Esophagus muscularis mucosa (tissue), 4 donors: ENCODE measurements at places on chromosomes 7 and 10. TPM values are rescaled to one million over a fixed set of nuclear protein-coding genes. Genes with fewer than 3 reads are reported as not detected.
A peak's percentile ranks its signal among the peaks of the same experiment; 100 is the strongest.

TMEM229A gene
- total RNA-seq: not detected

ZNF425 gene
- total RNA-seq: 2.1 TPM

PIP gene
- not detected for total RNA-seq

CEP55 gene
- 0.50 TPM for total RNA-seq

DNA sequence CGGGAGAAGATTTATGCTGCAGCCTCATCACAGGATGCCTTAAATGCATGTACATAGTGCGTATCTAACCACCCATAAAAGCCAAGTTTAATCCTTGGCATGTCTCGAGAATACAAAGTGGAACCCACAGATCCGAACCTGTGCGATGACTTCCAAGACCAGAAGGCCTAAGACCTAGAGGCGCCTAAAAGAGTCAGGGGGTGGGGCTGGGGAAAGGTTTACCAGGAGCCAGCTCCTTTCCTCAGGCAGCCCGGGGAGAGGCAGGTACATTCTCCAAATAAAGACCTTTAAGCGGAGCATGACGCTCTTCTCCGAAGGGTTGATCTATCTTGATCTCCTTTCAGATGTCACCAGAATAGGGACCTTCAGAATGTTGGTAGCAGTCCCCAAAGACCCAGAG is 9.7 kb downstream of the SP8 start:
- DNase-seq: no peak

GRCh38 chr7:99525713-99526440 is 21.4 kb downstream of the ZKSCAN5 start:
- no peak for DNase-seq

GRCh38 chr7:6621195-6622133 is 6.1 kb downstream of the ZNF853 start:
- DNase-seq: no peak

- DNase-seq: no peak
These were observed 122.7 kb downstream of the ARHGAP22 start for GRCh38 chr10:48482207-48482606.

DNA sequence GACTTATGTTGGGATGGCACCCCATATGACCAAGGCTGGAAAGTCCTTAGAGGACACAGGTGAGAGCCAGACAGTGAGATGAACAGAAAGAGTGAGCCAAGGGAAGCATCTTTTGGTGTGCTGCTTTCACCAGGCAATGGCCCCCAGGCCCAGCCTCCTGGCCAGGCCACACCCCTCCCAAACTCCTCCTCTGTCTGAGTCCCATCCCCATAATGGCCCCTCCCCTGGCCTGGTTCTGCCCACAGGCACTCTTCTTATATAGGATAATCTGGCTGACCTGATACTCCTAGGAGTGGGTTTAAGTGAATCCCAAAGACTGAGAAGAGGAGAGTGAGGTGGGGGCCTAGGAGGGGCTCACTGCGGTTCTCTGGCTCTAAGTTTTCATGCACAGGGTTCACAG is 252.5 kb downstream of the RPS24 start:
- no peak for DNase-seq

DNA sequence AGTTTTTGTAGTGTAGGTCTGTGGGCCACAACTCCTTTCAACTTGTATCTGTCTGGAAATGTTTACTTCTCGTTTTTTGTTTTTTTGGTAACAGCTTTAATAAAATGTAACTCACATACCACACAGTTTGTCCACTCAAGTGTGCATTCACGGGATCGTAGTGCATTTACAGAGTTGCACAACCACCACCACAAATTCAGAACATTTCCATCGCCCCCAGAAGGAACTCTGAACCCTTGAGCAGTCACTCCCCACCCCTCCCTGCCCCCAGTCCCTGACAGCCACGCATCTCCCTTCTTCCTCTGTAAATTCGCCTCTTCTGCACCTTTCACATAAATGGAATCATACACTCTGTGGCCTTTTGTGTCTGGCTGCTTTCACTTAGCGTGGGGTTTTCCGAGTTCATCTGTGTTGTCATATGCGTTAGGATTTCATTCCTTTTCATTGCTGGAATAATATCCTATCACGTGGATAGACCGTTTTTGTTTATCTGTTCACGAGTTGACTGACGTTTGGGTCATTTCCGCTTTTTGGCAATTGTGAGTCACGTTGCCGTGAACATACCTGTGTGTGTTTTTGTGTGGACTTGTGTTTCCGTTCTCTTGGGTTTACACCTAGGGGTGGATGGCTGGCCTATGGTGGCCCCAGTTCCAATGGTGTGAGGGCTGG is 10.3 kb downstream of the JAKMIP3 start:
- no peak for DNase-seq

- DNase-seq: peak; percentile 74
These were observed 175.8 kb downstream of the ZNF248 start for GRCh38 chr10:37681617-37681999.

GRCh38 chr7:78794101-78794500 is 659.4 kb downstream of the MAGI2 start:
- no peak for DNase-seq

DNA sequence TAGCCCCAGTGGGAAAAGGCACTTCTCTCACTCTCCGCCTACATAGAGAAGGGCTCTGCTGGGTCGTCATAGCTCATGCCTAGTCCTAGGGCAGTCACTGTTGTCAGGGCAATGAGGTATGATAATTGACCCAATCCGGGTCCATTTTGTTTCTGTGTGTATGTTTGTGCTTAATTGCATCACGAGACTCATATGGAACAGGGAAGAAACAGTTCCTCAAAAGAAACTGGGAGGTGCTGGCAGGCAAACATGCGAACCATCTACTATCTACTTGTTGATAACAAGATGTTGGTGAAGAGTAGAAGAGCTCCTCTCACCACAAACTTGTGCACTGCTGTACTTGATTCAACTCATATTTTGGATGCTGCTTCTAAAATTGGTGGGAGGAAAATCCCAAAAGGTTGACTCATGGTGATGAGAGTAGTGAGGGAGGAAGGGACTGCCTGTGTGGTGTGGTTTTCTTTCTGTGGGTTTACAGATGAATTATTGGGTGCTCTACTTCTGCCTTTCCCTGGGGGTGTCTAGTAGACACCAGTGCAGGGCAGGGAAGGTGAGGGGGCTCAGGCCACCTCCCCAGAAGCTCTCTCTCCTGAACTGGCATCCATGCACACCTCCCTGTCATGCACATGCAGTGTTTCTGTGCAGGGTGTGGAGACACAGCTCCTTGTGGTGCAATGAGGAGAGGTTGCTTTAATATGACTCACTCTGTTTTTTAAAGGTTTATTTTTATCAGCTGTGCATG is 29.4 kb downstream of the LSMEM1 start:
- no peak for DNase-seq
